ENCODE measurements at places on chromosomes 12 and 14.

GRCh38 chr14:68374682-68375081, 418.2 kb downstream of the ZFP36L1 start:
- H3K4me1 ChIP-seq, result peaks cover 70% of the 10 kb centered on the region
- peaks cover 2% of the 10 kb centered on the region for H3K36me3 ChIP-seq
- H3K27ac ChIP-seq, result no peak overlapping the region
- no peaks in the 10 kb centered on the region for H3K27me3 ChIP-seq
- no peak overlapping the region for H3K4me3 ChIP-seq
- no peak for DNase-seq

DNA sequence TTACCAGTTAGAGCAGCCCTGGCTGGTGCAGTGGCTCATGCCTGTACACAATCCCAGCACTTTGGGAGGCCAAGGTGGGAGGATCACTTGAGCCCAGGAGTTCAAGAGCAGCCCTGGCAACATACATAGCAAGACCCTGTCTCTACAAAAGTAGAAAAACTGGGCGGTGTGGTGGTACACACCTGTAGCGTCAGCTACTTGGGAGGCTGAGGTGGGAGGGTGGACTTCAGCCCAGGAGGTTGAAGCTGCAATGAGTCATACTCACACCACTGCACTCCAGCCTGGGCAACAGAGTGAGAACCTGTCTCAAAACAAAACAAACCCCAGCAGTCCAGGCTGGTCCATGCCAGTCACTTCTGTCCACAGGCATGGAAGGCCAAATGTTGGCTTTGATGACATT, 7.4 kb downstream of the COX14 start:
- no peak overlapping the region for H3K27ac ChIP-seq
- peaks cover 23% of the 10 kb centered on the region for H3K4me1 ChIP-seq
- DNase-seq, result no peak
- peaks cover 31% of the 10 kb centered on the region for H3K36me3 ChIP-seq
- H3K4me3 ChIP-seq, result no peak overlapping the region

DNA sequence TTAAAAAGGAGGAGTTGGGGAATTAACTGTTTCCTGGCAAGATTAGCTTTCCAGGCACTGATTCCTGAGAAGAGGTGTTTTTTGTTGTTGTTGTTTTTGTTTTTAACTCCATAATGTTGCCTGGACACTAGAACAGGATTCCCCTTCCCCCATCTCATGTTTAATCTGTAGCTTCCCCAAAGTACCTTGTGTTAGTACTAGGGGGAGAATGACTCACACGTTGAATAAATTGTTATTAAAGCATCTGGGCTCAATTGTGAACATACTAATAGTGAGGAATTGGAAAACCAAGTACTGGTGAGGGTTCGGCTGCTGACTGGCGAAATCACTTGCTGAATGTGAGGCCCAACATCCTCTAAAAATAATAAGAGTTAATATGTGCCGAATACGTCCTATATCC, 1.3 kb upstream of the GNG2 start:
- no peak overlapping the region for H3K4me3 ChIP-seq
- peaks cover 13% of the 10 kb centered on the region for H3K36me3 ChIP-seq
- H3K4me1 ChIP-seq, result peaks cover 39% of the 10 kb centered on the region
- H3K27me3 ChIP-seq, result no peaks in the 10 kb centered on the region

DNA sequence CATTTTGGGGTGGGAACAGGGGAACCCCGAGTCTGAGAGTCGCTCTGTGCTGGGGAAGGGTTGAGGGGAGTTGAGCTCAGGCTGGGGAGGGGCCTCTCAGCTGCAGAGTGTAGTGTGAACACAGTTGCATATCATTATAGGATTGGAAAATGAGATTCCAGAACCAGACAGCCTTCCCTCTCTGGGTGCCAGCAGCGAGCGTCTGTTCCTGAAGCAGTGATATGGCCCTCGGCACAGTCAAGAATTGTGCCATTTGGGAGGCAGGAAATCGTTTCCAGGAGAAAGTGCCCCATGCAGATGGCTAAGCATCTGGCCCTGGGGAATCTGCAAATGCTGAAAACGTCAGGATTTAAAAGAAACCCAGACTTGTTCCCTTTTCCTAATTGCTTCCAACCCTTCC, 70.4 kb upstream of the SFSWAP start:
- no peak for DNase-seq
- peaks cover 15% of the 10 kb centered on the region for H3K27me3 ChIP-seq
- H3K27ac ChIP-seq, result no peak overlapping the region
- no peak overlapping the region for H3K4me3 ChIP-seq
- no peaks in the 10 kb centered on the region for H3K36me3 ChIP-seq
